ENCODE measurements at places on chromosomes 1 and 21. TPM values are rescaled to one million over a fixed set of nuclear protein-coding genes. Genes with fewer than 3 reads are reported as not detected.

GRCh38 chr1:236853921-236854604 is 59.0 kb downstream of the MTR start:
- no peak for DNase-seq

DNA sequence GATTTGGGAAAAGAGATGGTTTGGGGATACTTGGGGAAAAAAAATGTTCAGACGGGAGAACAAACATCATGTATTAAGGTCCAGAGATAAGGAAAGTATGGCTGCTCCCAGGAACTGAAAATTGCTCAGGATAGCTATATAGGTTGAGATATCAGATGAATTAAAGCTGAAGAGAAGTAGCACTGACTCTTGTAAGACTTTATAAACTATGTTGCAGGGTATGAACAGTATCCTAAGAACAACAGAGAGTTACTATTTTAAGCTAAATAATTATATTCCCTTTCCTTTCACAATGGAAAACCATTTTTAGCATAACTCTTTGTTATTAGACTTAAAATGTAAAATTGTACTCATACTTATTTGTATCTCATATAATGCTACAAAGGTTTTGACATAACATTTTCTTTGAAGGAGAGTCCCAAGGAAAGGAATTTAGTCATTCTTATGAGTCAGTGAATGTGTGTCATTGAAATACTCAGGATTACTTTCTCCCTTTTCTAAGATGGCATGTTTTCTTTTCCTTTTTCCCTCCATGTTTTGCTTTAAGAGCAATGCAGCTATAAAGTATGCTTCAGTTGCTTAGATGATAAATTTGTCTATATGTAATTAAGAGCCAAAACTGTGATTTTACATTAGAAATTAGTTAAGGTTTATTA is 139.4 kb upstream of the KIAA1614 start:
- DNase-seq = peak; percentile 22

- DNase-seq = no peak
Observed at GRCh38 chr1:113040718-113041412, 32.1 kb upstream of the LRIG2 start.

DNA sequence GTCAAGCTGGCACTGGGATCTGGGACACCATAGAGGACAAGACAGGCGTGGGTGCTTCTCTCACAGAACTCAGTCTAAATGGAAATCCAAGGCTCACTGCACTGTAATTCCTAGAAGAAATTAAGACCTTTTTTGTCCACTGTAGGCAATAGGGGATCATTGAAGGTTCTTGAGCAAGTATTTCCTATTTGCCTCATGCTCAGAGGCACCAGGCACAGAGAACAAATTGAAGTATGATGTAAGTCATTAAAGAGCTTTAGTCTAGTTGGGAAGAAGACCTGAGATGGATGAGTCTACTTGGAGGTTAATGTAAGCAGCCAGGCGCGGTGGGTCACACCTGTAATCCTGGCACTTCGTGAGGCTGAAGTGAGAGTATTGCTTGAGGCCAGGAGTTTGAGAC is 34.6 kb downstream of the EIF2D start:
- no peak for DNase-seq

- no peak for DNase-seq
Observed at GRCh38 chr21:35338881-35339632, 290.0 kb upstream of the RUNX1 start.

DNA sequence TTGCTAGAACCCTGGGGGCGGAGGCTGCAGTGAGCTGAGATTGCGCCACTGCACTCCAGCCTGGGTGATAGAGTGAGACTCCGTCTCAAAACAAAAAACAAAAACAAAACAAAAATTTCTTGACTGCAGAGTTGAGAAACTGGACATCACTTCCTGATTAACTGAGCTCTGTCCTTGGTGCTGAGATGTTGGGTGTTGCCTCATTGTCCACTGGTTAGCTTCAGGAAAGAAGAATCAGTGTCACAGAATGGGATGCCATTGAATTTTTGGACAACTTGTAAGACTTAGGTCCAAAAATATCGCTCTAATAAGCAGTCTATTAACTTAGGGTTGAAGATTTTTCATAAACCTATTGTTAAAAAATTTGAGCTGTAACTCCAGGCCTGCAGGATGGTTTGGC is 23.8 kb upstream of the KCNA10 start:
- DNase-seq = peak; percentile 73

SELENBP1 gene
- 15.7 TPM for total RNA-seq

Data from myocyte (in vitro differentiated cells).